ENCODE measurements at places on chromosomes 7 and 10. TPM values are rescaled to one million over a fixed set of nuclear protein-coding genes. Genes with fewer than 3 reads are reported as not detected.

The IQUB gene
- not detected for total RNA-seq

The NOS3 gene
- 8.2 TPM for total RNA-seq

The FKBP14 gene
- total RNA-seq: 5.3 TPM

The VWDE gene
- 4.0 TPM for total RNA-seq

GRCh38 chr7:30511973-30512662 is 7.5 kb upstream of the GGCT start:
- no peak for DNase-seq

DNA sequence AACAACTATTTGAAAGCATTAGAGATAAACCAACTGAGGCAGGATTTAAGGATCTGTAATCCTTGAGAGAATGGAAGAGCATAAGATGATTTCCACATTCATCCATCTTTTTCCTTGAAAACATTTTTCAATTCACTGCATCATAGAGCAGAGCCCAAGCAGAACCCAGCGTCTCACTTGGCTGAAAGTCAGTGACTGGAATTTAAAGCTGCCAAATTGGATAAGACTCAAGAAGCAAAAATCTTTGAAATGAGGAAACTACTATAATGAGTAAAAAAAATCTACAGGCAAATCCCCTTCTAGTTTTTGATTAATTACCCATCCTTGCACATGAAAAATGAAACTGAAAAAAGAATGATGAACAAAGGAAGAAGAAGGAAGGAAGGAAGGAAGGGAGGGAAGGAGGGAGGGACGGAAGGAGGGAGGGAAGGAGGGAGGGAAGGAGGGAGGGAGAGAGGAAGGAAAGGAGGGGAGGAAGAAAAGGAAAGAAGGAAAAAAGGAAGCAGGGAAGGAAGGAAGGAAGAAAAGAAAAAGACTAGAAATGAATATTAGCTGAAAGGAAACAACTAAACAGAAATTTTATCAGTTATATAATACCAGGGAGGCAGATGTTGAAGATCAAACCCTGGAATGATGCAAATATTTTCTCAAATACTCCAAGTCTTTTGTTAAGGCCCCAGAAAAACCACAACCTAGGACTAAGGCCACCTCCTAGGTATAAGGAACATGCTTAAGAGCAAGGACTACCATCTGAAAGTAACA is 336.3 kb upstream of the MAGI2 start:
- DNase-seq: no peak

DNA sequence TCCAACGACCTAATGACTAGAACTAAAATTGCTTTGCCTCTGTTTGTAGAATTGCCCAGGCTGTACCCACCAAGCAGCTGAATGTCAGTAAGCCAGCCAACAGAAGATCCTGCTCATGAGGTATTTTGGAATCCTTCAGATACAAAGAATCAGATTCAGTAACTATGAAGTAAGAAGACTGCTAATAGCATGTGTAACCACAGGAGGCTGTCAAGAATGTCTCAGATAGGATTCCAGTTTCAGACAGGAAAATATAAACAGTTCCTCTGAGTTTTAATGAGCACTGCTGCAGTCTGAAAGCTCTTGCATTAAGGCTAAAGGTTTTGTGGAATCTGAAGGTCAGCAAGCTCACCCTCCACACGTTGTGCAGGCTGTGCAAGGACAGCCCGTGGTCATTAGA is 112.6 kb upstream of the ADAM12 start:
- DNase-seq: no peak

DNA sequence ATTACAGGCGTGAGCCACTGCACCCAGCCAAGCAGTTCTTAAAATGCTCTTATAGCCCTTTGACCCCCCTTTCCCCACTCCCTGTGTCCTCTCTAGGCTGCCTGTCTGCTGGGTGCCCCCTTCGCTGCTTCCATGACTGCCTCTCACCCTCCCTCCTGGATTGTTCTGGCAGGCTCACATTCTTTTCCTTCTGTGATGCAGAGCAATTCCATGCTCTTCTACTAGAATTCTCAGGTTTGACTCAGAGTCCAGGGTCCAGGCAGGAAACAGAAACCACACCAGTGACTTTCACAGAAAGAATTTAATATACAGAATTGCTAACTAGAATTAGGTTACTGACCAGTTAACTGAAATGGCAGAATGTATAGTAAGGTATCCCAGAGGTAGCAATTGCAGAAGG is 244.8 kb downstream of the BAMBI start:
- no peak for DNase-seq
